Naive thymus-derived CD4-positive, alpha-beta T cell (primary cell): ENCODE measurements at places on chromosomes 5 and 9.

GRCh38 chr5:133904641-133905040 is 63.8 kb downstream of the C5orf15 start:
- no peak for DNase-seq

DNA sequence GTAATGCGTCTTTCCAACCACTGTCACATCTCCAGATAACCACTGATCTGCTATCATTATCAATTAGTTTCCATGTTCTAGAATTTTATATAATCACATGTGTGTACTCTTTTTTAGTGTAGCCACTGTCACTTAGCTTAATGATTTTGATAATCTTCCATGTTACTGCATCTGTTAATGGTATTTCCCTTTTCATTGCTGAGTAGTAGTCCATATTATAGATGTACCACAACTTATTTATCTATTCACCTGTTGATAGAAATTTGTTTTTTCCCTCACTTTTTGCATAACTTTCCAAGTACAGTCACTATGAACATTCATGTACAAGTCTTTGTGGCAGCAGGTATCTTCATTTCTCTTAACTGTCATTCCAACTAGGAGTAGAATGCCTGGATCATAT is 30.3 kb upstream of the RPS23 start:
- no peak for DNase-seq

- DNase-seq, result no peak
These were observed 206.9 kb downstream of the CRB2 start for GRCh38 chr9:123562844-123563346.

DNA sequence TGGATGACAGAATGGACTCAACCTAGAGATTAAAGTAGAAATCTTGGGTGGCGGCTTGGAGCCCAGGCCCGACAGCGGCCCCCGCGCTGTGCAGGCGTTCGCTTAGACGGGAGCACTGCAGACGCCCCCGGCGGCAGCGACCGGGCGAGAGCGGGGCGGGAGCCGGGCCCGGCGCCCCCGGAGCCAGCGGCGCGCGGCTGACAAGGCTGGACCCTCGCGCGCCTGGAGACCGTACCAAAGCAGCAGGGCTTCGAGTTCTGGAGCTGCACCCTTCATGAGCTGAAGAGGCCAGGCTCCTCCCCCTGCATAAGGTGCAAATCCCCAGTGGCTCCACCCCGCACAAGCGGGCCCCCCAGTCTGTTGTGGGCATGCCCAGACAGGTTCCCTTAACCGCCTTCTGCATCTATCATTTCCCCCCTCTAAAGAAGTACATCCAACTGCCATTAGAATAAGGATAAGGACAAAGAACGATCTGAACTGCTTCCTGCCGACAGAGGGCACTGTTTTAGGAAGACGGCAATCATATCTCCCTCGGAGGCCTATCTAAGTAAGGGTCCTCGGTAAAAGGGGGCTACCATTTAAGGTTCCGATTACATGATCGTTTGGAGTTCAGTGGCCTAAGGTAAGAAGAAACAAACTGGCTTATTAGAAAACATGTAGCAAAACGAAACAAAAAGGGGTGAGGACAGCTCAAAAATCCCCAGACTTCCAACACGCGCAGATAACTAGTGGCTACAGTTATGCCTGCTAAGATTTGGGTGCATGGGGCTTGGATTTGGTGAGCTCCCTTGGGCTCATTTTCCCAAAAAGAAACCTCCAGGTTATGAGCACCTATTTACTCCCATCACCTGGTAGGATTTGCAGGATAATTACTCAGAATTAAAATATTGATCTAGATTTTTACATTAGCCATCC is 66.3 kb downstream of the RGMB start:
- DNase-seq, result no peak

- no peak for DNase-seq
These were observed 5.5 kb downstream of the SNAPC4 start for GRCh38 chr9:136394312-136395019.

DNA sequence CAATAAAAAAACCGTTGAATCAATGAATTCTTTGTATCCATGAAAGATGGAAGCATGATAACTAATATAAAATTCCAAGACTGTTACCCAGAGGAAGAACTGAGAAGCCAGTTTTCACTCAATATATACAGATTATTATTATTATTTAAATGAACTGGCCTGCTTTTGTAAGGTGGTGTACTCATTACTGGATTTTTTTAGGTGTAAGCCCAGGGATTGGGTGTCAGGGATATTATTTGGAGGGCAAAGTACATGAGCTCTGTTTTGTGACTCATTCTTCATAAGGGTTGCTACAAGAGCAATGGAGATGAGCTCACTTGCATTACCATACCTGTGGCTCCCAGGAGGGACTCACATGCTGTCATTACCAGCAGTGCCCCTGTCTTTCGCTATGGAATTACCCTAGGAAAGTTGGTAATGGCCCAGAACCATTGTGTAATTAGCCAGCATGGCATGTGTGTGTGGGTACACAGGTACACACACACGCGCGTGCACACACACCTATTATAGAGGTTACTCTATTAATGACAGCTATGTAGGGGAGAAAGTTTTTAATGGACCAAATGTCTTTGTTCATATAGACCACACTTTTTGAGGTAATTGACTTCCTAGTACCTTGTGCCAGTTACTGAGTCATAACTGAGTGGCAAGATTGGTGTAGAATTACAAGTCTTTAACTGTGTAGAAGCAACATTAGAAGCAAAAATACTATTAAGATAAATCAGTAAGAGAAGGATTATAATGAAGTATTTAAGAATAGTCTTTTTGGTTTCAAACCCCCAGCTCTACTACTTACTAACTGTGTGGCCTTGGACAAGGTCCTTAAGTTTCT is 143.4 kb downstream of the GDNF start:
- no peak for DNase-seq

DNA sequence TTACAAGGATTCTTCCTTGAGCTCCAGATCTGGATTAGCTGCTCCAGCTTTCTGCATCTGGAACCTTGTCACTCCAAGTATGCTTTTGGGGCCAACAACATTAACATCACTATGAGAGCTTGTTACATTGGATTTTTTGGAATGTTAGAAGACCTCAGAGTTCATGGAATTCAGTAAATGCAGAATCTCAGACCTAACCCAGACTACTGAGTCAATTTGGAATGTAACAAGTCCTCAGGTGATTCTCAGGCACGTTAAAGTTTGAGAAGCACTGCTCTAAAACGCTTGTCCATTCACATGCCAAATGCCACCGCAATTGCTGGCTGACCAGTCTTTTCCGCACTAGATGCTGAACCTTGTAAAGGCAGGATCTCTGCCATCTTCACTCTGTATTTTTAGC is 251.4 kb upstream of the TRIM32 start:
- no peak for DNase-seq

DNA sequence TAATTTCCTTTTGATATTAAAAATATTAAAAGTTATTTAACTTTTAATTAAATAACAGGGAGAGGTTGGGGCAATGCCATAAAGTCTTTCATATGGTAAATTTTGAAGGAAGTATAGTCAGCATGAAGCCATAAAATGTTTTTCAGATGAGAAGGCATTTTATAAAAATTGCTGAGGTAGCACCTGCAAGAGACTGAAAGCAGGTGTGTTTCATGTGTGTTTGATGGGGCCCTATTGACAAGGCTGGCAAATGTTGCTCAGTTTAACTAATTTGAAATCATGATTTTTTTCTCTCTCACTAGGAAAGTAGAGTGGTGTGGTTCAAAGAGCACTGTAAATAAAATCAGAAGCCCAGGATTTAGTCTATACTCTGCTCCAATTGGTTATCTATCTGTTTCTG is 805.8 kb upstream of the C9orf72 start:
- DNase-seq, result no peak

DNA sequence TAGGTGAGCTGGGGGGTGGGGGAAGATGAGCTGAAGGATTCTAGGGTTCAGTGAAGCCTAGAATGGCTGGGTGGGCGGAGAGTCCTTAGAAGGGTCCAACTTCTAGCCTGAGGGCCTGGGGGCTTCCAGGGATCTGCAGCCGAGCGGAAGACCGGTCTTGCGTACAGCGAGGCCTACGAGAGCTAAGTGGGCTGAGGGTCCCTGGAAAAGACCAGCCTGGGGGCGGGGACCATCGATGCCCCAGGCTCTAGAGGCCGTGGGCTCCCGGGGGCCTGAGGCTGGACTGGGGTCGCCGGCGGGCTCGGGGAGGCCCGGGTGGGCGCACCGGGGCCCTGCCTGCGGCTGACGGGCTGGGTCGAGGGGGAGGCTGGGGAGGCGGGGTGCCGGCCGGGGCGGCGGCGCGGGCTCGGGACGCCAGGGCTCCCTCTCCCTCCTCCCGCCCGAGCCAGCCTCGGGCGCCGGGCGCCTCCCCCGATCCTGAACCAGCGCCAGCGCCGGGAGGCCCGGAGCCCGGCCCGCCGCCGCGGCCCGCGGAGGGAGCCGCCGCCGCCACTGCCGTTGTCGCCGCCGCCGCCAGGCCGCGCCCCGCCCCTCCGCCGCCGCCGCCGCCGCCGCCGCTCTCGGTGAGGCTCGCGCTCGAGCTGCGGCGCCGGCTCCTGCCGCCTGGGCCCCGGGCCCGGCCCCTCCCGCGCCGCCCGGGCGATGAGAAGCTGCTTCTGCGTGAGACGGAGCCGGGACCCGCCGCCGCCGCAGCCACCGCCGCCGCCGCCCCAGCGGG is at the start of gene MVB12B:
Gene MVB12B (plus strand): TSS at position 602 of the 778 bp plus-strand sequence. CDS start 101 bp downstream, at position 703.
- DNase-seq, result peak; percentile 61

GRCh38 chr9:127183814-127184582 is 61.6 kb upstream of the ANGPTL2 start:
- DNase-seq, result no peak

GRCh38 chr5:67003685-67003934 is 193.0 kb downstream of the CD180 start:
- no peak for DNase-seq

- no peak for DNase-seq
These were observed 45.5 kb downstream of the RFX3 start for GRCh38 chr9:3480353-3480655.

DNA sequence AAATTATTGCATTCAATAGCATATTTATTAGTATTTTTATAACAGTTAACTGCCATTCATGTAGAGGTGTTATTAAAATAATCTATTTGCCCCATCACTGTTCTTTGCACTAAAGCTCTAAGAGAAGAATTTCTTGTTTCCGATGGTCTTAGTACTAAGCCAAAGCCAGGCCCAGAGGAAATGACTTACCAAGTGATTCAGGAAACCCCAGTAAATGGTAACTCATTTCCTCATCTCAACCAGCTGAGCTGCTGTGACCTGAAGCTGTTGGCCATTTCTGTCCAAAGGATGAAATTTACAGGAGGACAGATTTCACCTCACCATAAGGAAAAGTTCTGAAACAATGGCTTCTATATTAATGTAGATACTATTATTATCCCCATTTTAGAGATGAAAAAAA is 117.0 kb downstream of the PIK3R1 start:
- DNase-seq, result no peak

- no peak for DNase-seq
These were observed 6.4 kb downstream of the TMC1 start for GRCh38 chr9:72527801-72528195.

- DNase-seq, result no peak
These were observed 111.6 kb downstream of the ADRB2 start for GRCh38 chr5:148937830-148938521.

DNA sequence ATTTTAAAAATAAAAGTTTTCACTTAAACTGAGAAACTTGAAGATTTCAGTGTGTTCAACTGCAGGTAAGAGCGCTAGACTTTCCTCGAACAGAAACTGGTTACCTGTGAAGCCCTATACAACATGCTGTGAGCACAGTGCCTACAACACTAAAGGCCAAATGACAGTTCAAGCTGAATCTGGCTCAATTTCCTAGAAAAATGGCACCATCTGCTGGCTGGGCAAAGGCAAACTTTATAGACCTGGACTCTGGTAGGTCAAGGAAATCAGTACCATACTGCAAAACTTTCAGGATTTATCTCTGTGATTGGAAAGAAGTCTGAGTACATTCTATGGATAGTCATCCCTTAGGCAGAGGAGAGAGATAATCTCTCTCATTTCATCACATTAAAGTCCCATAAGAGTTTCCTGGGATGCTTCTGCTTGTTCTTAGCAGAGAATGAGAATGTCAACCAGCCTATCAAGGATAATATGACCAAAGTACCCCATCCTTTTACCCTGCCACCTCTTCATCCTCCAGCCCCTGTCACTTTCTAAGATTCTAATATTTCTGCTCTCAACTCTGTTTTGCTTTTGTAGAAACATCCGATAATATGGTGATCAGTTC is 31.8 kb upstream of the FOXB2 start:
- DNase-seq, result no peak

DNA sequence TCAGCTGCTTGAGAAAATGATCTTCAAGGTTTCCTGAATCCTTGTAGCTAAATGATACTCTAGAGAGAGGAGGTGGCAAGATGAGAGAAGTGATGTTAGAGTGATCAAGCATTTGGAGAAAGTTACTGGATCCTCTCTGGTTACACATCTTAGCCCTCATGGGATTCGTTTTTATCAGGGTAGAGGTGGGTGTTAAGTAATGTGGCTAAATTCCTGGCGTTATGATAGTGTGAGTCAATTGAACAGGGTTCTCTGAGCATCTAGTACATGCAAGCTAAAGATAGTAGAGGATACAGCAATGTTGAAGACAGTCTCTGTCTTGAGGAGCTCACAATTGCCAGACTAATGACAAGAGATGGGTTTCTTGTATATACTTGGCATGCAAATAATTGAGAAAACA is 123.7 kb downstream of the PSD2 start:
- no peak for DNase-seq

- no peak for DNase-seq
These were observed 2.5 kb upstream of the NEK6 start for GRCh38 chr9:124255222-124255621.

DNA sequence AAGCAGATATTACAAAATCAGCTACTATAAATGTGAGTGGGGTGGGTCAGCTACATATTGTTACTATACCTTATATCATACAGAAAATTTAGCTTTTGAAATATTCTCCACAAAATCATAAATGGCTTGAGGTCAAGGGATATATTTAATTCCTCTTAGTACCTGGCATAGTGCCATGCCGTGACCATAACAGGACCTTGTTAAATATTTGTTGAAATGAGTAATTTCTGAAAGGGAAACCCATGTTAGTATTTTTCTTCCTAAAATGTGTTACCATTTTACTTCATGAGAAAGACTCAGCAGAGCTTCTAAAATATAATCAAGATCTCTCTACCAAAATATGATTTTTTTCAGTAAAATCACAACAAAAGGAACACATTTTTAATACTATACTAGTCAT is 14.8 kb downstream of the ATP10B start:
- no peak for DNase-seq

GRCh38 chr9:131530546-131530919 is 530 bp downstream of the UCK1 start:
- no peak for DNase-seq

DNA sequence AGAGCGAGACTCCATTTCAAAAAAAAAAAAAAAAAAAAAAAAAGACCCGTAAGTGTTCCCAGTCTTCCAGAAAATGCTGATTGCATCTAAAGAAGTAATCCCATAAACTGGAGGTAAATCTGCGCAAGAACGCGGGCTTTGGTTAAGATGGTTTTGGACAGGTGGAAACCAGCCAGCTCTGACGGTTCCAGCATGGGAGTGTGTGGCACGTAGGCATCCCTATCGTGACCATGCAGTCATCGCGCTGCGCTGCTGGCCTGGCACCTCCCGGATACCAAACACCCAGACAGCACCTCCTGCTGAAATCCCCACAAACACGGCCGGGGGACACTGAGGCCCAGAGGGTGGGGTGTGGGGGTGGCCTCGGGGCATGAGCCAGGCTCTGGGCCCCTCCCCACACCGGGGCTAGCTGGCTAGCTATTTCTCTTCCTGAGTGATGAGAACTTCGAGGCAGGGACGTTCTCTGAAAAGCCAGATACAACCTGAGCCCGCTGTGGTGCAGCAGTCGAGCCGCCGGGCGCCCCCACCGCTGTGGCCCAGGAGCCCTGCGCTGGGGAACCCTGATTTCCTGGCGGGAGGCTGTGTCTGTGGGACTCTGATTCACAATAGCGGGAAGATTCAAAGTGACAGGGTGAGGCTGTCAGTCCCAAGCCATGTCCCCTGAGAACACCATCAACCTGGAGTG is 32.2 kb upstream of the NOTCH1 start:
- no peak for DNase-seq
